ENCODE measurements at places on chromosomes 4 and X.
A peak's percentile ranks its signal among the peaks of the same experiment; 100 is the strongest.

GRCh38 chr4:184544788-184545409 lies 70.5 kb upstream of the IRF2 start:
- no peak for DNase-seq

DNA sequence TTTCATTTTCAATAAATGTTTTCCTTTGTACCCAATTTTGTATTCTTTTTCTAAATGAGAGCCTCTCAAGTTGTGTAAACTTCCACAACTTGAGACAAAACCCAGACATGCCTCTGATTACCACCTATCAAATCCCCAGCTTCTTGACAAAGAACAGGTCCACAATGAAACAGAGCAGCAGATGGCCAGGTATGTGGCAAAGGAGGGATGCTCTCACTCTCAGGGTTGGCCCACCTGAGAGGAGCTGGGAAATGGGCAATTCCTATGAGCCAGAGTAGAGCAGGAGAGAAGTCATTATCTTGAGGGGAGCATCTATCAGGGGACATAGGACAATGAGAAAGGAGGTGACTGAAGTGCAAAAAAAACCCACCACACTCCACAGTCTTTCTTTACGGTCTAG lies 273.5 kb upstream of the FAM241A start:
- DNase-seq, result no peak

- DNase-seq, result no peak
These were observed 9.2 kb downstream of the LRRC66 start for GRCh38 chr4:52010986-52011385.

- DNase-seq, result no peak
These were observed 330.4 kb downstream of the GBA3 start for GRCh38 chr4:23023121-23023520.

DNA sequence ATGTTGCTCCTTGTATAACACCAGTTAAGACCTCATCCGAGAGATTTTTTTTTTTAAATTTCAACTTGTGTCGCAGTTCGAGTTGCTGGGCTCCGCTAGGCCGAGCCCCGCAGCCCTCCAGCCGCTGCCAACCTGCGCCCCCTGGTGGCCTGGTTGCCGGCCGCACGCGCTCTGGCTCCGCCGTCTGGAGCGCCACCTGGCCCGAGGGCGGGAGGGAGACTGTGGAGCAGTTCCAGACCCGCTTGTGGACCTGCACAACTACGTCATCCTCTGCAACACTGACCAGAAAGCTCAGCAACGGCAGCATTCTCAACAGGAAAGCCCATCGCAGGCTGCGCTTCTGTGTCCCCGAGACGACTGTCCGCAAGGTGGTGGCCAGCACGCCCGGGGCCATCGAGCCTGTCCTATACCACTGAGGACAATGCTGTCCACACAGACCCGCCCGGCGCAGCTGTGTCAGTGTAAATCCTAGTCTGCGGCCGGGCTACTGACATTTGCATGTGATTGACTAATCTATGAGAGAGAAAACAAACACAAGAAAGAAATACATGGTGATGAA lies 39.1 kb downstream of the ARL9 start:
- DNase-seq, result peak; percentile 46

- DNase-seq, result no peak
These were observed 83.8 kb downstream of the FAM53A start for GRCh38 chr4:1600211-1600780.

GRCh38 chrX:115324194-115324593 lies 34.7 kb downstream of the LUZP4 start:
- no peak for DNase-seq

DNA sequence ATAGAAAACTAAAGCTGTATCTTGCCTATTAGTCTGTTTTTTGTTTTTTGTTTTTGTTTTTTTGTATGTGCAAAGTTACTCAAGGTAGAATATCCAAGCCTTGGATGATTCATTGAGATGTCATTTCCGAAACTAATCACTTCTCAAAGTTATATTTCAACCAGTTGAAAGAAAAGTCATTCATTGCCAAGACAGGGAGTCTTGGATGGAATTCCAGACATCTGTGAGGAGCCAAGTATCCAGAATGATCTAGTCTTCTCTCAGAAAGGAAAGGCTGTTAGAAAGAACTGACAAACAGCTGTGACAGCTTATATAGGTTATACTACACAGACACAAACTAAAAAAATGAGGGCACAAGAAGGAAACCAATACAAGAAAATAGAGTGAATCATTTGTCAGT lies 141.1 kb upstream of the NDST3 start:
- DNase-seq, result no peak

GRCh38 chr4:159308566-159309340 lies 205.9 kb downstream of the RAPGEF2 start:
- no peak for DNase-seq

DNA sequence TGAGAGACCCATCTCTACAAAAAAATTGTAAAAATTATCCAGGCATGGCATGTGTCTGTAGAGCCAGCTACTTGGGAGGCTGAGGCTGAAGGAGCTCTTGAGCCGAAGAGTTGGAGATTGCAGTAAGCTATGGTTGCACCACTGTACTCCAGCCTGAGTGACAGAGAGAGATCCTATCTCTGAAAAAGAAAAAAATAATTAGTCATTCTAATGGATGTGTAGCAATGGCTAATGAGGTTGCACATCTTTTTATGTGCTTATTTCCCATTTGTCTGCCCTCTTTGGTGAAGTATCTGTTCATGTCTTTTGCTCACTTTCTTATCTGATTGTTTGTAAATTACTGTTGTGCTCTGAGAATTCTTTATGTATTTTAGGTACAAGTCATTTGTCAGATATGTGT lies 19.0 kb upstream of the MAML3 start:
- no peak for DNase-seq

DNA sequence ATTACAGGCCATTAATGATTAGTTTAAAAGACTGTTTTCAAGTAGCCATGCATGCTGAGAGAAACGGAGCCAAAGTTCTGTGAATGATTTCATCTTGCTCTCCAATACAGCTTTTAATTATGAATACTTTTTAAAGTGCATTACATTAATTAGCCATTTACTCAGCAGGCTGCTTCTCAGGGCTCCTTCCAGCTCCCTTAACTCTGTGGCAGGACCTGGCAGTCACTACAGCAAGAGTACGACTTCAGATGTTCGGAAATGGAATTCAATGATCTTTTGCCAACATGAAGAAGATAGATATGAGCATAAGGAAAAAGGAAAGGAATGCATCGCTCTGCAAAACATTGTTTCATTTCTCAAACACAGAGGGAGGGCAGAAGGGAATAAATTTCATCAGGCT lies 987.2 kb downstream of the PDHA2 start:
- DNase-seq, result no peak

DNA sequence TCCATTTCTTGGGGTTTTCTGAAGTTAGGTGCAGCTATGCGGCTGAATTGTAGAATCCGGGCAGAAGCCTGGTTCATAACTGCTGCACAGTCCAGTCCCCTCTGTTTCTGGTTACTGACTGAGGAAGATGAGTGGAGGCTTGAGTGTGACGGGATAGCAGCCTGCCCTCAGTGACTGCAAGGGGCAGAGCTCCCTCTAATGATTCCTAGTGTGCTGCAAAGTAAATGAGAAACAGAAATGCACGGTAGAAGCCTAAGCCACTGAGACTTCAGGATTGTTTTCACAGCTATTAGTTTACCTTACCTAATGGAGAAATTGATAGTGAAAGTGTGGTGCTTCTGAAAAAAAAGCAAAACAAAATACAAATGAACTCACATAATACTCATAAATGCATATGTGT lies 189.2 kb downstream of the GPM6A start:
- no peak for DNase-seq

GRCh38 chr4:107213410-107213809 lies 177.3 kb upstream of the DKK2 start:
- DNase-seq, result no peak

DNA sequence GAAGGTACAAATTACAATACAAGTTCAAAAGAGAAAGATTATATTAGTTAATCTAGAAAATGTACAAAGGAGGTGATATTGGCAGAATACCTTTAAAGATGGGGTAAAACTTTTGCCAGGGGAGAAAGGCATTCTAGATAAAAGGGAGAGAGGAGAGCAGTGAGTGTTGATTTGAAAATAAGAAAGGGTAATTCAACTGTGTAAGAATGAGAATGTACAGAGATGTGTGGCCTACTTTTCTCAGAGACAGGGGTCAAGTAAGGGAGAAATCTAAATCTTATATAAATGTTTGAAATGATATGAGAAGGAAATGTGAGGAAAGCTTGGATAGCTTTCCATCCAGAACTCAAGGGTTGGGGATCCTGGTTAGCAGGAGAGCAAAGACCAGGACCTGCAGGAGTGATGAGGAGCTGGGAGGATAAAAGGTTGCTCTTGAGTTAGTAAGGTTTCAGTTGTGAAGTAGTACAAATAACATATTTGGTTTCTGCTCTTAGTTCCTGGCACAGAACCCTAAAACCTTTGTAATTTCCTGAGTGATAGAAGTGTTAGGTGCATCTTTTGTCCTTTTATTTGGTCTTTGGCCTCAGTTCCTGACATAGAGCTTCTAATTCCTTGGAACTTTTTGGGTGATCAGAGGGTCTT lies 489.9 kb downstream of the INPP4B start:
- DNase-seq, result no peak

DNA sequence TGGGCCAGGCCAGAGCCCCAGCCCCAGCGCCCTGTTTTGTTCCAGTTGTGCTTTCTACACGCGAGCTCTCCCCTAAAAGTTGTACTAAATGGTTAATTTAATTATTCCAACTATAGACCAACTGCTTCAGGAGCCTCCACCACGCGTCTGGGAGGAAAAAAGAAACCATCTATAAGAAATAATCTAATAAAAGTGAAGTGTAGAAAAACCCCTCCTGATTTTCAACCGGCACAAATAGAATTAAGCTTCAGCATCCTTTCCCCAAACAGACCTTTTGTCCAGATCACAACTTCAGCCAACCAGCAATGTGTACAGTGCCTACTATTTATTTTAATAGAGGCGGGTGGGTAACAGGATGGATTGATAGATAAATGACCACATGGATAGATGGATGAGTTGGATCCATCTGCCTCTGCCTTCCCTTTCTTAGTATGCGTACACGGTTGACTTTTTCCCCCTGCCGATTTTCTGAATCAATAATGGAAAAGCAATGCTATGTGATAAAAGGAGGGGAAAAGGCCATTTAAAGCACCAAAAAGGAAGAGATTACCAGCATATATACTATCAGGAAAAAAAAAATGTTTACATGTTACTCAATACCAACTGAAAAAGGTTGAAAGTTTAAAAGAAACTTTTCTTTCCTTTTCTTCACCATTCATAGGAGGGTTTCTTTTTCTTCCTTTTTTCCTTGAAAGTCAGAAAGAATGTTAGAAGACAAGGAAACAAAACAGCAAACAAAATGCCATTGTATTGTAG lies 3.7 kb upstream of the PHOX2B start:
- DNase-seq, result no peak

GRCh38 chr4:188262464-188262863 lies 123.2 kb downstream of the TRIML1 start:
- DNase-seq, result no peak

GRCh38 chr4:151955721-151956380 lies 195.0 kb upstream of the GATB start:
- DNase-seq, result no peak

- no peak for DNase-seq
These were observed 4.0 kb upstream of the ITM2A start for GRCh38 chrX:79371101-79371500.

DNA sequence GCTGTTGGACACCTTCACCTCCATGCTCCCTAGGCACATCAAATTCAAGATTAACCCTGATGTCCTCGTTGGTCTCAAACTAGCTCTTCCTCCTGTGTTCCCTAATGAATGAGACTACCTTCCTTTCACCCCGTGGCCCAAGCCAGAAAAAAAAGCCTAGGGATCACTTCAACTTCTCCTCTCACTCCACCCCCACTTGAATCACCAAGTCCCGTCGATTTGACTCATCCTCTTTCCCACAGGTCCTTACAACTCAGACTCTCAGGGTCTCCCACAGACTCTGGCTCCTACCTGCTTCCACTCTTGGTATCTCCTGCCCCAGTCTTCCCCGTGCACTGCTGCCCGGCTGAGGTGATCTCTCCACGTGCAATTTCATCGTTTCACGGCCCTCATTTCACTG lies 8.5 kb downstream of the SLC25A43 start:
- DNase-seq, result no peak

DNA sequence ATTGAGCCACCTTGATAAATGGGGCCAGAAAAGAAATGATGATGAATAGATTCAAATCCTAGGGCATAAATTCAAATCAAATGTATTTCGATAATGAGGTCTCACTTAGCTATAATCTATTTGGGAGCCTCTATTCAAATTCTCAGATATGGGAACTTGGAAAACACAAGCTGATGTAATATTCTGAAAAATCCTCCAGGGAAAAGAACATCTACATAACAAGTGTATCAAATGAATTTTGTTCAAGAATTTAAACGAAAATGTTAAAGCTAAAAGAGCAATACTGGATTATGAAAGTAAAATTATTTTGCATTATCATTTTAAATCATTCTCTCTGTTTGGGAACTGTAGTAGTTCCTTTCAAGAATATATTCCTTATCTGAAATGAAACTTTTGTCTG lies 38.9 kb upstream of the RAP1GDS1 start:
- DNase-seq, result no peak

DNA sequence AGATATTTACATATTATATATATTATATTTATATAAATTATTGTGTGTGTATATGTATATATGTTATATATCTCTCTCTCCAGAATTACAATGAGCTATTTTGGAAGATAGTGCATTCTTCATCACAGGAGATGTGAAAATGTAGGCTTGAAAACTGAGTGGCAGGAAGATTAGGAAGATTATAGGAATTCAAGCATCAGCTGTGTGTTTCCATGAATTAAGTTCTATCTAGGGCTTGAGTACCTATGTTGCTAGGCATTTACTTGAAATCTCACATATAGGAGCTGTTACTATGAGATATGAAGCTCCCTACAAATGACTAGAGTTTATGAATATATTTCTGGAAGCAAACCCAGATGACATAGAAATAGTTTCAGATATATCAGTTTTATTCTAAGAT lies 328.7 kb downstream of the EPHA5 start:
- DNase-seq, result no peak

- no peak for DNase-seq
These were observed 1.2 kb downstream of the GNPDA2 start for GRCh38 chr4:44725166-44725565.

- DNase-seq, result no peak
These were observed 73.0 kb upstream of the SCOC start for GRCh38 chr4:140300271-140300970.

GRCh38 chr4:132557660-132558059 lies 591.4 kb upstream of the PCDH10 start:
- DNase-seq, result no peak

- DNase-seq, result peak; percentile 48
These were observed 67.5 kb upstream of the CLDN34 start for GRCh38 chrX:9899640-9900111.

- no peak for DNase-seq
These were observed 37.7 kb upstream of the UGT2B7 start for GRCh38 chr4:69058410-69059059.

DNA sequence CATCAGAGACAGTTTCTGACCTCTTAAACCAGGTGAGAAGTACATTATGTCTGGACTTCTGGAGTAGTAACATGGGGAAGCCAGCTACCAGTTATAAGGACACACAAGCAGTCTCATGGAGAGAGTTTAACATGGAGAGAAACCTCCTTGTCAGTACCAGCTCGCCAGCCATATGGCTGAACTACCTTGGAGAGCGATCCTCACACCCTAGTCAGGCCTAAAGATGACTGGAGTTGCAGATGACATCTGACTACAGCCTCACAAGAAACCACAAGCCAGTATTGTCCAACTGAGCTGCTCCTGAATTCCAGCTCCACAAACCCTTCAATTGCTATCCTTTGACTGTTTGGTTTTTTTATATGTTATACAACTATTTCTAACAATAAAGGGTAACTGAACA lies 49.8 kb downstream of the PDHA2 start:
- DNase-seq, result no peak

Data from caudate nucleus (tissue), 63 donors.